ENCODE measurements at places on chromosomes 3 and 15. TPM values are rescaled to one million over a fixed set of nuclear protein-coding genes. Genes with fewer than 3 reads are reported as not detected.

Gene MYO5C
- 18.3 TPM for total RNA-seq

- DNase-seq = no peak
- H3K4me3 ChIP-seq = no peak overlapping the region
- no peak overlapping the region for H3K27ac ChIP-seq
Measured at GRCh38 chr15:67931861-67932260, 92.0 kb upstream of the RNU6-1 start.

- H3K27me3 ChIP-seq = no peaks in the 10 kb centered on the region
- H3K4me1 ChIP-seq = peaks cover 12% of the 10 kb centered on the region
- no peak overlapping the region for H3K4me3 ChIP-seq
- DNase-seq = no peak
- peaks cover 7% of the 10 kb centered on the region for H3K36me3 ChIP-seq
Measured at GRCh38 chr3:188796122-188796631, 375.6 kb upstream of the TPRG1 start.

DNA sequence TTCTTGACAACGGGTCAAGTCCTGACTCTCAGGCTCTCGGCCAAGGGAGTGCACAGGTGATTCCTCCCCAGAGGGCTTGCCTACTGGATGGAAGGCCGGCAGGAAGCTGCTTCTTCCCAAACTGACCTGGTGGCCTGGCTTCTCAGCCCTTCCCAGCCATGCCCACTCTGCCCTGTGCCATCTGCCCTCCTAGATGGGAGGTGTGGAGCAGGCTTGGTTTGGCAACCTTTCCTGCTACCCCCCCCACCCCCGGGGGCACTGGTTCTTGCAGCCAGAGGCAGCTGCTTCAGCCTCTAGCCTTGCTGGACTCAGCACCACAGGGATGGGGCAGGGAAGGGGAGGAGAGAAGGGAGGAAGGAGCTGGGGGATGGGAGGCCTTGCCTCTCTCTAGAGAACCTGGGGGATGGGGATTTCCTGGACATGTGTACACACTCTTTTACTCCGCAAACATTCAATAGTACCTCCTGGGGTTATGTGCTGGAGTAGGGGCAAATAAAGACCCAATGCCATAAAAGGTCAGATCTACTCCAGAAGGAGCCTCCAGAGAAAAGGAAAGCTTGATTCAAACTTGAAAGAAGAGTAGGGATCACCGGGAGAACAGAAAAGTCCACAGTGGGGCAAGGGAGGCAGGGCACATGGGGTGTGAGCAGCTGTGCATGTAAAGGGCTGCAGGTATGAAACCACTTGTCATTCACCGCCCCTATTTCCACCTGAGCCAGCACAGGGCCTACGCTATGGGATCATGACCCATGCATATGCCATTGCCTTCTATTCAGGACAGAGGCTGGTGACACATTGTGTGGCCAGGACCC, 4.2 kb upstream of the DAPK2 start:
- H3K36me3 ChIP-seq = no peaks in the 10 kb centered on the region
- DNase-seq = no peak
- H3K27ac ChIP-seq = no peak overlapping the region
- no peak overlapping the region for H3K4me3 ChIP-seq

DNA sequence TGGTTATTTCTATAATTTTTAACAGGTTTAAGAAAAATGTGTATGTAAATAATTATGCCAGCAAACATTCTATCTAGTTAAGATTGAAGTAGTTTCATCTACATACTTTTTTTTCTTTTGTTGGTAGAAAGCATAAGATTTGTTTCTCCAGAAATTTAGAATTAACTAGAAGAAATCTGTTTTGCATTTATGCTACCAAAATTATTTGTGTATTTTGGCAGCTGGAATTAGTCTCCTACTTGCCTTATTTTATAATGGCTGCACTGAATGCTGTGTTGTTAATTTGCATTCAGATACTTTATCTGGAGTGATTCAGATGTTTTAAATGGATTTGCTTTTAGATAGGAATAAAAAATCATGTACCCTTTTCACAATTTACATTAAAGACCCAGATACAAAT, 100.2 kb upstream of the NAALADL2 start:
- H3K36me3 ChIP-seq = no peaks in the 10 kb centered on the region
- DNase-seq = no peak
- no peak overlapping the region for H3K27ac ChIP-seq
- H3K4me3 ChIP-seq = no peak overlapping the region
- no peaks in the 10 kb centered on the region for H3K27me3 ChIP-seq

DNA sequence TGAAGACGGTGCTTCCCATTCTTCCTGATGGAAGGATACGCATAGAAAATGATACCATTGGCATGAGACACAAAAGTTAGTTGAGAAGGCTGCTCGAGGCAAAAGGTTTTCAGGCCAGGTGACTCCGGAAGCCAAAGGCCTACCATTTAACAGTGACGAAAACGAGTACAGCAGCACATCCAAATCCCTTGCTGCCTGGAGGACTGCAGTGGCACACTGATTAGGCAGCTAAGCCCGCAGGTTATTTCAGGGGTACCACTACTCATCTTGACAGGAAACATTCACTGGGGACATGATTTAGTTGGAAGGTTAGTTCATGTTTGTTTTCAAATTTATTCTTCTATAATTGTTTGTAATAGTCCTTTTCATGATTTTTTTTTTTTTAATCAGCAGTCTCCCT, 59.9 kb upstream of the BCHE start:
- no peaks in the 10 kb centered on the region for H3K36me3 ChIP-seq
- DNase-seq = no peak
- H3K27me3 ChIP-seq = no peaks in the 10 kb centered on the region
- H3K4me3 ChIP-seq = no peak overlapping the region
- H3K4me1 ChIP-seq = no peaks in the 10 kb centered on the region
